ENCODE measurements at places on chromosomes 1 and 21.

DNA sequence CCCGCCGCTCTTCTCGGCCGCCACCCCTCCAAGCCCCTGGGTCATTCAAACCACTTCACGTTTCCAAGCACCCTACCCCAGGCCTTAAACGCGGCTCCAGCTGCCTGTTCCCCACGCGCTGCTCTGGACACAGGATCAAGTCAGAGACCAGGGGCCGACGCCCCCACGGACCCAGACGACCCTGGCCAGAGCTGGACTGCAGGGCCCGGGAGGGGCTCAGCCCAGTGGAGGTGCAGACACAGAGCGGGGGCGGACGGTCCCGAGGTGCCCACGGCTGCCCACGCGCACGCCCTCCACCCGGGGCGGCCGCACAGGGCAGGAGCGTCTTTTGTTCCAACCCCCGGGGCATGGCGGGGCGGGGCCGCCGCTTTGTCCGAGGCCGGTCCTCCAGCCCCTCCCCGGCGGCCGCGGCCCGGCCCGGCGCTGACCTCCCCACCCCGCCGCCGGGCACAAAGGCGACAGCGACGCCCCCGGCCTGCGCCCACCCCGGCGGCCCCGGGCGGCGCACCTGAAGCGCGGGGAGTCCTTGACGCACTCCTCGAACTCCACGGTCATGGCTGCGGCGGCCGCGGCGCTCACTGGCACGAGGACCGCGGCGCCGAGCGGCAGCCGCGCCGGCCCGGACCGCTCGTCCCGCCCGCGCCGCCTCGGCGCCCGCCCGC lies 338 bp downstream of the ACAP3 start:
- DNase-seq = no peak

DNA sequence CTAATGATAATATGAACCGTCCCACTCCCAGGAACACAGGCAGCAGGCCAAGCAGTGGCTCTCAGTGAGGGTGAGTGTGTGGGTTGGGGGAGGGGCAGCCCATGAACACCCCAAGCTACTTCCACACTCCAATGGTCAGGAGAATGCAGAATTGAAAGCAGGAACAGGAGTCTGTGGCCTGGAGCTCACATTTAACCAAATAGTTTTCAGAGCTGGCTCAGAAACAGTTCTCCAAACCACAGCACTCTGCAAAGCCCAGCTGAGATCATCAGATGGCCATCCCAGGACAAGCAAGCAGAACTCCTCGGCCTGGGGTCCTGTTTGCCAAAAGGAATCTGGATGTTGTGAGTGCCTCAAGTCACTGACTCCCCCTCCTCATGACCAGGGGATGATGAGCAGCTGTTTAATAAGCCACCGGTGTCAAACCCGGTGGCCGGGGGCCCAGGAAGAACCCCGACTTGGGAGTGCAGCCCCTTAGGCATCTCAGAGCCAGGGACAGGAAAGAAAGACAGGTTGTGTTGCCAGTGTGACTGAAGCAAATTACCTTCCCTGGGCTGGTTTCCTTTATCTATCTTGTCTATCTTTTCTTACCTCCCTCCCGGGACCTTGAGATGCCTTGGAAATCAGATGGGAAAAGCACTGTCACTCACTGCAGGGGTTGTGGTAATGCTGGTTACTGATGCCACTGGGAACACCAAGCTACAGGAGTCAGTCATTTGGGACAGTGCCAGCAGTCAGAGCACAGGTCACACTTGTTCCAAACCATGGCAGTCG lies 20.4 kb downstream of the DEGS1 start:
- DNase-seq = peak; percentile 13

- DNase-seq = no peak
Observed at GRCh38 chr1:105210747-105211146, 1461.0 kb downstream of the AMY1C start.

- peak; percentile 13 for DNase-seq
Observed at GRCh38 chr1:157073944-157074685, 25.5 kb downstream of the ETV3L start.

GRCh38 chr1:151012684-151013471 lies 4.6 kb downstream of the PRUNE1 start:
- DNase-seq = no peak

- no peak for DNase-seq
Observed at GRCh38 chr1:59329412-59330053, 32.6 kb downstream of the FGGY start.
